ENCODE measurements at places on chromosomes 12 and 14. TPM values are rescaled to one million over a fixed set of nuclear protein-coding genes. Genes with fewer than 3 reads are reported as not detected.

FLVCR2 gene
- 3.8 TPM for total RNA-seq

AQP6 gene
- total RNA-seq = not detected

KLRD1 gene
- not detected for total RNA-seq

C2CD5 gene
- total RNA-seq = 11.6 TPM

HIGD1C gene
- total RNA-seq = not detected

FOXN4 gene
- not detected for total RNA-seq

DPPA3 gene
- not detected for total RNA-seq

CCDC177 gene
- total RNA-seq = 0.54 TPM

NUMB gene
- 33.4 TPM for total RNA-seq

Data from cardiac atrium fibroblast (primary cell).